ENCODE measurements at places on chromosomes 1 and 21. TPM values are rescaled to one million over a fixed set of nuclear protein-coding genes. Genes with fewer than 3 reads are reported as not detected.

DNA sequence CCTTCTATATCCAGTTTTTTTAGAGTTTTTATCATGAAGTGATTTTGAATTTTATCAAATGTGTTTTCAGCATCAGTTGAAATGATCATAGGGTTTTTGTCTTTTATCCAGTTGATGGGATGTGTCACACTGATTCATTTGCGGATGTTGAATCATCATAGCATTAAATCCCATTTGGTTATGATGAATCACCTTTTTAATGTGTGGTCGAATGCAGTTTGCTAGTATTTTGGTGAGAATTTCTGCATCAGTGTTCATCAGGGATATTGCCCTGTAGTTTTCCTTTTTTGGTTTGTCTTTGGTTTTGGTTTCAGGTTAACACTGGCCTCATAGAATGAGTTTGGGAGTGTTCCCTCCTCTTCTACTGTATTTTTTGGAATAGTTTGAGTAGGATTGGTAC, 80.3 kb downstream of the DIRAS3 start:
- DNase-seq: no peak

DNA sequence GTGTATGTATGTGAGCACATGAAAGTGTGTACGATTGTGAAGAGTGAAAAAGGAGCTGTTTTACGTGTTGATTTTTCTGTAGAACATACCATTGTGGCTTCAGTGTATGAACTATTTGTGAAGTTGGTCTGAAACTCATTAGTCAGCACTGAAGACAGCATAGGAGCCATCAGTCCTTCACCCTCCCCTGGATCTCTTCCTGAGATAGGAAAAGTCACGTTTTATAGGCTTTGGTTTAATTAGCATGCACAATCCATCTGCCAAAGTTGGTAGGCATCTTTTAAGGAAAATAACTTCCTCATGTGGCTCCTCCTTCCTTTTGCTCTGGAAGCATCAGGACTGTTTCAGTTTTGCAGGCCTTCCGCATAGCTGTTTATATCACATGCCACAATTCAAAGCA, 1.4 kb upstream of the RABIF start:
- no peak for DNase-seq

- DNase-seq: no peak
Measured at GRCh38 chr1:151615711-151616504, 4.1 kb downstream of the SNX27 start.

DNA sequence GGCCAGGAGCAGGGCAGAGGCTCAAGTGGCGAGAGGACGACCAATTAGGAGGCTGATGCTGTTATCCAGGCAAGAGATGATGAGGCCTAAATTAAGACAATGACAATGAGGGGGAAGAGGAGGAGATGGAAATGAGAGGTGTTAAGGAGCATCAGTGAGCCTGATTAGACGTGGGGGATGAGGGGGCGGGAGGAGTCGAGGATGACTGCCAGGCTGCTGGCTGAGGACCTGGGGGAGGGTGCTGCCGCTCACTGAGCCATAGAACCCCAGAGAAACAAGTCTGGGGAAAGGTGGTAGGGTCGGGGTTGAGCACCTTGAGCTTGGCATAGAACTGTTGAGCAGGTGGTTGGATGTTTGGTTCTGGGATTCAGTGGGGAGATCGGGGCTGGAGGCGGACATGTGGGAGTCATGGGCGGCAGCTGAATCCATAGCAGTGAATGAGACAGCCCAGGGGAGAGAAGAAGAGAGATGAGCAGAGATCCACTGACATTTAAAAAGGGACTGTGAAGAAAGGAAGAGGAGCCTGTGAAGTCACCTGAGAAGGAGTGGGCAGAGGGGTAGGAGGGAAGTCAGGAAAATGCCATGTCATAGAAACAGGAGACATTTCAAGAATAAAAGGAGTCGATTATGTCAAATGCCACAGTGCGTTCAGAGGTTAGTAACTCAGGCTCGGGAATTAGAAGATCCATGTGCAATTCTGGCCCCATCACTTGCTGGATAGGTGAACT, 28.5 kb downstream of the DLGAP3 start:
- DNase-seq: no peak

GRCh38 chr1:31522556-31522845, 53.8 kb upstream of the TINAGL1 start:
- DNase-seq: no peak

HPDL gene
- total RNA-seq: 25.8 TPM

Data from OCI-LY7 (cell line).